ENCODE measurements at places on chromosomes 2 and 18.

DNA sequence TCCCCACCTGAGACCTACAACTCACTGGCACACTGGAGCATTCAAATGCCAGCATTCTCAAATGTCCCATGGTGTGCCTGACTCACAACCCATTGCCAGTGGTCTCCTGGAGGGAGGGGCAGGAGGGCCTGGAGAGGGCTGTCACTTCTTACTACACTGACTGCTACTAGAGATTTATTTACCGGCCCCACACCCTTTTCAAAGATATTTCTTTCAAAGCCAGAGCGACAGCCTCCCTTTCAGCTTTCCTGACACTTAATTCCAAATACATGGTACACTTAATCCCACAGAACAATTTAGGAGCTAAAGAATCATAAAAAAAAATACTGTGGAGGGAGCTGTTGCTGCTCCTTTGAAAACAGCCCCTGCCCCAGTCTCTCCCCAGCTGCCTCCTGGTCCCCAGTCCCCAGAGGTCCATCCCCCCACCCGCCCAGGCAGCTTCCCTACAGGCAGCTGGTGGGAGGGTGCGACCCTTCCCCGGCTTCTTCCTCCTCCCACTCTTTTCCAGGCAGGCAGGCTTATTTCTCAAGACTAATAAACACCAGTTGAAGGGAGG lies 129.1 kb upstream of the SMAD2 start:
- DNase-seq: no peak

DNA sequence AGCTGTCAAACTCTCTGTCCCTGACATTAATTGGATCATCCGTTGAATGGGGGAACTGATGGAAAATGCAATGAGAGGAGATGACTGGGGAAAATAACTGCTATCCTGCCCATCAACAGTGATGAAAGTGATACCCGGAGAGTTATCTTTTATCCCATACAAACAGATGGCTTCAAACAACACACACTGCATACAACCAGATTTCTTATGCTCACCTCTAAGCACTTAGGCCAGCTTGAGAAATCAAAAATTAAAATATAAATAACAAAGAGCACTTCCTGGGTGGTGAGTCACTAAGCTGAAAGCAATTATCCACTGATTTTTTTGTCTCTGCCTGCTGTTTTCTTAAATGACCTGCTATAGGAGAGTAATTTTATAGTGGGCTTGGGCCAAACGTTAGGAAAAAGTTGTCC lies 237.6 kb upstream of the RGPD4 start:
- DNase-seq: peak; percentile 72

DNA sequence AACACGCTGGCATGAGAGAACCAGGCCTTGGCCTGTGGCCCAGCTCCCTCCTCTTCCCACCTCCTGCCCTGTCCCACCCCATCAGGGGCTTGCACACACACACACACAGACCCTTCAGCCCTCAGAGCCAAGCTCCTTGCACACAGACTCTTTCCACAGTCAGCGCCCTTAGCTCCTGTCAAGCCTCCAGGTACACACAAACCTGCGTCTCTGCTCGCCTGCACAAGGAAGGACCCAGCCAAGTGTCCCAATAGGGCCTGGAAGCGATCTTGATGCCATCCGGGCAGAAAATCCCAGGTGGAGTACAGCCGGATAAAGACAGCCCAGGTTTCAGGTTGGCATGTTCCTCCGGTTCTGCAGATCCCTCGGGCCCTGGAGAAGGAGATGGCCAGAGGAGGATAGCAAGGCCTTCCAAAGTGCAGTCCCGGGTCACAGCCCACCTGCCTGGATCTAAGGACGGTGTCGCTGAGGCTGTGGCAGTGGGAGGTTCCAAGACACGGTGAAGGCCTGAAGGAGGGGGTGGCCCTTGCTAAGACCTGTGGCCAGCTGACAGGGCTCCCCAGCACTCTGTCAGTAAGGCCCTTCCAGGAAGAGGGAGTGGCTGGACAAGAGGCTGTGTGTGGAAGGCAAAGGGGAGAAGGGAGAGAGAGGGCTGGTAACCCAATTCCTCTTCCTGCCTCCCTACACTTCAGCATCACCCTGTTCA lies 18.5 kb upstream of the STEAP3 start:
- DNase-seq: no peak

GRCh38 chr2:101442042-101442666 lies 32.8 kb downstream of the RFX8 start:
- DNase-seq: no peak

- DNase-seq: no peak
Observed at GRCh38 chr2:179141206-179141605, 91.3 kb upstream of the CCDC141 start.

DNA sequence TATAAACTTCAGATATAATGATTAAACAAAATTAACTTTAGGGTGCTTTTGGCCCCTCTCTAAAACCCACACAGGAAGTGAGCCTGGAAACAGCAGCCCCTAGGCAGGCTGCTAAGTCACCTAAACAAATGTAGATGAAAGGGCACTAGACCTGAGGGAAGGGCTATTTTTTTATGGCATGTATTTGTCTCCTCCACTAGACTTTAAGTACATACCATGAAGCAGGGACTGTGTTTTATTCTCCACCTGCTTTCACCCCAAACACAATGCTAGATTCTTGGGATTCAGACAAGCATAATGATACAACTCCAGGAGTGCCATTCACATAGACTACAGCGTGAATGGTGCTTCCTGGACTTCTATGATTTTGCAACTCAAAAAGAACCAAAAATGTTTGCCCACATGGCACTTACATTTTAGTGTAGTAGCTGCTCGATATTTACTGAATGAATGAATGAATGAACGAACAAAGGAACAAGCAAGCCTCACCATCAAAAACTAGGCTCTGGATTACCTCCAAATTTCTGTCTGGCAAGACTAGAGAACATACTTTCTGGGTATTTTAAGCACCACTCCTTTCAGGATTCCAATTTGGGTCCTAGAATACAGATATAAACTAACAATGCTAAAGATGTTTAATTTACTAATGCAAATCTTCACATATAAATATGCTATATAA lies 10.1 kb downstream of the ATAD2B start:
- no peak for DNase-seq

DNA sequence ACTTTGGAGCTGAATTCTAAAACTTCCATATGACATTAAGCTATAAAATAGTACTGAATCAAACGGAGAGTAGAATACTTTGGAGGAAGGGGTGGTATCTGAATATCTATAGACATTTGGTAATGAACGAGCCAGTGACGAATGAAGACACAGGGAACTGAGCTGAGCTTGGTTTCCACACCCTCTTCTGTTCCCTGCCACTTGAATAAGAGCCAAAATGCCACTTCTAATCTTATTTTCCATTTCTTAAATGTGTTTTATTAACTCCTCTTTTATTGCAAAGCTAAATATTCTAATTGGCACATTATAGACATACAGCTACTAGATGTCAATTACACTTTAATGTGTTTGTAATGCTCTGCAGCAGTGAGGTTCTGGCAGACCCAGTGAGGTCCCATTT lies 76.1 kb downstream of the AFF3 start:
- no peak for DNase-seq

GRCh38 chr18:48475635-48476549 lies 62.9 kb upstream of the CTIF start:
- peak; percentile 61 for DNase-seq

- no peak for DNase-seq
Observed at GRCh38 chr2:28567061-28567471, 71.2 kb downstream of the PLB1 start.

- DNase-seq: no peak
Observed at GRCh38 chr2:100876231-100876860, 56.4 kb downstream of the NPAS2 start.

- DNase-seq: no peak
Observed at GRCh38 chr2:235371018-235371417, 122.8 kb upstream of the AGAP1 start.

DNA sequence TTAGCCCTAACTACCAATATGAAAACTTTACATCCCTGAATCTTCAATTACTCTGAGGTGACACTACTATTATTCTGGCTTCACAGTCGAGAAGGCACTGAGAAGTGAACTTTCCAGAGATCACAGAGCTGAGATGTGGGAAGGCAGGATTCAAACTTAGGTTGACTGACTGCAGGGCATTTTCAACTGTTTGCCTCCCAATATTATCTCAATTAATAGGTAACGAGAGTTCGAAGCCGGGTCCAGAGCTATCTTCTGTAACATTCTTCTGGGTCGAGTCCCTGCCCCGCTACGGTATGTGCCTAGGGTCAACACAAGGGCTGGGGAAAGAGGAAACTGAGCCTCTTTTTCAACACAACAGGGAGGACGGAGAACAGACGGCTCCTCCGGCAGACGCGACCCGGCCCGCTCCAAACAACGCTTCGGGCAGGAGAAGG lies 740 bp downstream of the CHMP3 start:
- DNase-seq: no peak

- DNase-seq: no peak
Observed at GRCh38 chr2:176082824-176083751, 674 bp downstream of the EVX2 start.

GRCh38 chr2:138829326-138829919 lies 49.2 kb upstream of the NXPH2 start:
- DNase-seq: peak; percentile 3

GRCh38 chr2:20616341-20616871 lies 34.5 kb downstream of the HS1BP3 start:
- no peak for DNase-seq

DNA sequence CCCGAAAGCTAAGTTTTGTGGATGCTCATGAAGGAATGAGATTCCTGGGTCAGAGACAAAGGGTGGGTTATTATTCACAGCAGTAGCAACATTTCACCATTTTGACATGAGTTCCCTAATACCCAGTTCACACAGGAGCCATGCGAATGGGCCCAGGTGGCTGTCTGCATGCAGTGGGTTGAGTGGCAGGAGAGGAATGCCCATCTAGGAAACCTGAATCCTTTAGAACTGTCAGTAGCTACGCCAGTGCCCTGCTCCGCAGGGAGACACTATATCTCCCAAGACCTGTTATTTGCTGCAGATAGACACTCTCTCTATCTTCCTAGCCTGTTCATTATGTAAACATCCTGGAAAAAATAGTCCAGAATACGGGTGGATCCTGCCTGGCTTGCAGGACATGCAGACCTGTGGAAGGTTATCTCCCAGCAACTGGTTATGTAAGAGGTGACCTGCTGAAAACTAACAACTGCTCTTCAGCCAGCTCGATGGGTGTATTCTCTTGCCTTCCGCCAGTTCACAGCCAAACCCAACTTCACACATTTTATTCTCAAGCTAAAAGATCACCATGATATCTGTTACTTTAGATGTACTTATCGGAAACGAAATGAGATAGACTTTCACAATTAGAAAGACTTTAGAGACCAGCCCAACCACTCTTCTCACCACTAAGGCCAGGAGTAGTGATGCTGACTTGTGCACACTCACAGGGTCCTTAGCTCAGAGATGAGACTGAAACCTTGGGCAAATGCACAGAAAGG lies 59.1 kb downstream of the MBP start:
- DNase-seq: no peak

DNA sequence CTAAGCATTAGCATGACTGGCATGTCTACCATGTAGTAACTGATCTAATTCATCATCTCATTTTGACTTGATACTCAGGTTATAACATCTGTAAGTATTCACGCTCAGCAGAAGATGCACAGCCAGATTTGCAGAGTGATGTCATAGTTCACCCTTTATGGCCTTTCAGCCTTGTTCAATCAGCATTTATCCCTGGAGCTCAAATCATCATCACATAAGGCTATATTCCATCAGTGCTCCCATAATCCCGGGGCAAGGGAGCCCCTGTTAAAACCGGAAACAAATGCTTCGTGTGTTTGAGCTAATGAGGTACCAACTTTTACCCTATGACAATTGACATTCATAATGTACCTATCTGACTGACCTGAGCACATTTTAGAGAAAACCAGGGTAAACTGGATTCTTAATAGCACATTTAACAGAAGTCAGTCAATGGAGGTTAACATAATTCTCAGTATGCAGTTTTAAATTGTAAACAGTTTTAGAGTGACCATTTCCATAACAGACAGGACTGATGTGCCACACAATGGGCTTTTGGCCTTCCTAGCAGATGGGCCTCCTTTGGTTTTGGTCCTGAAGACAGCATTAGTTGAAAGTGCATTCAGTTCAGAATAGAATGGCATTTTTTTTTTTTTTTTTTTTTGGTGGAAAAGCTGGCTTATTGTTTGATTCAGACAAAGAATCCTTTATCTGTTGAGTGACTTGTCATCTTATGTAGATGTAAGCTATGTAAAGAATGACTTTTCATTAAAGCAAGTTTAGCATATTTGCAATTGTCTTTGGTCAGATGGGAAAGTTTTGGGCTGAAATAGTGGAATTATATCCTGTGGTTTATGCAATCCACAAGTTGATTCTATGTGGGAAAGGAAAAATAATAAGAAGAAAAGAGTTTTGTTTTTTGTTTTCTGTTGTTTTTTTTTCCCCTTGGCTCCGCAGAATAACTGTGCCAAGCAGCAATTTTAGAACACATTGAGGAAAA lies 866.0 kb upstream of the ACVR2A start:
- DNase-seq: no peak

DNA sequence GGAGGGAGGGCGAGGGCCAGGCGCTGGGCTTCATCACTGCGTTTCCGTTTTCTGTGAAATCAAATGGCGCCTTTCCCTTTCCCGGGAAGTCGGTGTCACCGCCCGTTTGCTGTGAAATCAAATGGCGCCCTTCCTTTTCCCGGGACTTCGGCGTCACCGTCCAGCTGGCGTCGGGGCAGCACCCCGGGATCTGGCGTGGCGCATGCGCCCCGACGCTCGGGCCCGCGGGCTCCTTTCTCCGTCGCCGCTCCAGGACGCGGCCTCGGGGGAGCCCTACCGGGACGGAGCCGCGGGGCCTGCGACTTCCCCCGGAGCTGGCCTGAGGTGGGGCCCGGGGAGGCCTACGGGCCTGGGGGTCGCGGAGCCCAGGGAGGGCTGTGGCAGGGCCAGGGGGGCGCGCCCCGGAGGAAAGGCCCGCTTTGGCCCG lies at the start of gene FAM228A:
Gene FAM228A (plus strand): TSS at position 203 of the 427 bp plus-strand sequence. CDS start 428 bp downstream, outside the sequence.
- DNase-seq: no peak

DNA sequence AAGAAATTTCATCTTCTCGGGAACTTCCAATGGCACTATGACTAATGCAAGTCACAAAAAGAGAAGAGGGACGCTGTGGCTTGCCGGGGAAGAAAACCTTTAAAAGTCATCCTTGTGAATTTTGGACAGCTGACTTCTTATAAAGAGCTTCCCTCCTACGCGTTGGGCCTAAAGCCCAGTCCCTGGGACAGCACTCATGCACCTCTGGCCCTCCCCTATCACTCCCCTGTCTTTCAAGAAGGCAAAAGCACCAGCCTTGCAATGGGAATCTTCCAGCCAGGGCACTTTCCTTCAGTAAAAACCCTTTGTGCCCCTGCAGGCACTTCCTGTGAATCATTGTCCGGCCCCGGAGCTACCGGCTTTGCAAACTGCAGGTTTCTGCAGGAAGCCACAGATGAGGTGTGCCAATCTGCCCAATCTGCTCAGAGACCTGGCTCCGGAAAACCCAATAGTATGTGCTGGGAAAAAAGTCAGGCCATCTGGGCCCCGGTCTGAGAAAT lies 7.1 kb downstream of the MREG start:
- no peak for DNase-seq

- DNase-seq: no peak
Observed at GRCh38 chr18:14781671-14782070, 33.7 kb downstream of the ANKRD30B start.

- DNase-seq: peak; percentile 17
Observed at GRCh38 chr2:62340994-62341484, 145.1 kb downstream of the B3GNT2 start.

- DNase-seq: no peak
Observed at GRCh38 chr18:8835521-8835953, 130.2 kb downstream of the MTCL1 start.
